ENCODE measurements at places on chromosomes 12 and 14.

DNA sequence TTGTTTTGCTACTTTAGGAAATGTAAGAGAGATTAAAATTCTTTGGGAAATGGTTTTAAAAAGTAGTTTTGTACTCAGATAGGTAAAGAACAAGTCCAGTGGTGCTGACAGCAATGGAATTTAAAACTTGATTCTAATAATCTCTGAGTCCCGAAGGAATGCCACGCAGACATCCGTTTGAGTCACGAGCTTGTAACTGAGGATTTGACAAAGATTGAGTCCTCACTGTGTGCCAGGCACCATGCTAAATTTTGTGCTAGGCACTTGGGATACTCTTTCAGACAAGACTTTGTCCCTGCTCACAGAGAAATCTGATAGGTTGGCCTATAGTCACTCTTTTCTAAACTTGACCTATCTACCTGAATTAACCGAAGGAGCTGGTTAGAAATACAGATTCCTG is 12.7 kb downstream of the FLRT2 start:
- no peak for DNase-seq

- DNase-seq, result no peak
Observed at GRCh38 chr12:95085612-95086011, 12.2 kb upstream of the NR2C1 start.

- DNase-seq, result no peak
Observed at GRCh38 chr14:50529288-50530179, 2.8 kb downstream of the MAP4K5 start.

GRCh38 chr14:51202914-51203665 is 37.0 kb upstream of the TMX1 start:
- no peak for DNase-seq

DNA sequence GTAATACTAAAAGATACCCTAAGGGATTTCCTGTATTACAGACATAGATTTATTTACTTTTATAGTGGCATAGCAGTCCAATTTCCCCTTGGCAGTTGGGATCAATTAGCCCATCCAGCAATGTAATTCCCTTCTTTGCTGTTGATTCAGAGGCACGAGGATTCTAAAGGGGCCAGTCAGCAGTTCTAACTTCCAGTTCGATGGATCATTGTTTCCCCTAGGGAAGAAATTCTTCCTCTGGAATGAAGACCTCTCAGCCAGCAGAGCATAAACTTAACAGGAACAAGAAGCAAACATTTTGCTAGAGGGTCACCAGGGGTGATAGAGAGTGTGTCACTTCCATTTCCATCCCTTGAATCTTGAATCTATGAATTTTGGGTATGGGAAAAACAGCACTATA is 395.7 kb upstream of the NOVA1 start:
- no peak for DNase-seq

DNA sequence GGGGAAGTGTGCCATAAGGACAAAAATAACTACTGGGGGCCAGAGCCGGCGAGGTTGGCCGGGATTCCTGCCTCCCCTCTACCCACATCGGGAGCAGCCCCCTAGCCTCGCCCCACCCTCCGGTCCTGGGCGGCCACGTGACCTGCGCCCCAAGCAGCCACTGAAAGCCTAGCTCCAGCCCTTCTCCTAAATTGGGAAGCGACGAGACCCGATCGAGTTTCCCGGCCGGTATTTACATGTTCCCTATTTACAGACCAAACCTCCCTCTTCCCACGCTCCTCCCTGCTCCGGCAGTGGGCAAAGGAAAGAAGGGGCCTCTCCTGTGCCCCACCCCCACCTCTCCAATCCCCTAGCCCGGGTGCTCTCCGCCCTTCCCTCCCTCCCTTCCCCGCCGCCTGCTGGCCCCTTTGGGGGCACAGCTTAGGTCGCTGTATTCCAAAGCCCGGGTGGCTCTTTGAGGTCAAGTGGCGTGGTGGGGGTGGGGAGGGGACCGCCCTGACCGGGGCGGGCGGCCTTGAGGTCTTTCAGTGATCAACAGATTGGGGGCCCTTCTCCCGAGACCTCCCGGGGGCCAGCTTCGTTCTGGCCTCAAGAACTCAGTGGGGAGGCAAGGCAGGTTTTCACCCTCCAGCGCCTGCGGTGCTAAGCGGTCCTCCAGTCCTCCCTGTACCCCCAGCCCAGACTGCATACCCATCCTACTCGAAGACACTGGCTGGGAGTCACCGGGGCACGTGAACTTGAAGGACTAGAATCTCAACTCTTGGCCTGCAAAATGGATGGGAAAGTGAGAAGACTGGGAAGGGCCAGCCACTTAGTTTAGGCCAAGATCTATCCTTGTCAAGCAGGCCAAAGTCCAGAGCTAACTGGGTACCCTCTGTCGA is 6.3 kb upstream of the CTDSP2 start:
- DNase-seq, result no peak

GRCh38 chr12:69397978-69398377 is 38.4 kb downstream of the YEATS4 start:
- no peak for DNase-seq

DNA sequence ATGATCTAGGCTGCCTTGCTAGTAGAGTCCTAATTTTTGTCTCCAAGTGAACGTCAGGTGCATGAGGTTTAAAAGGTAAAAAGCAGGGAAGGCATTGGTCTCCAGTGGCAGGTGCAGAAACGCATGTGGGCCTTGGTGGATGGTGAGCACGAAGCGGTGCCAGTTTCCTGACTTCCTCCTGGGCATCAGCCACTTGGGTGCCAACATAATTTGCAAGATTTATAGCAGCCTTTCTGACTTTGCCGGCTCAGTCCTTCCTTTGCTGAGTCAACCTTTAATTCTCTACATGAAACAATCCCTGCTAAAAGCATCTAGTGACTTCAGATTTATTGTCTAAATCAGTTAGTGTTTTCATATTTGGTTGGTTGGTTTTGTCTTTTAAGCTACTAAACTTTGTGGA is 355.7 kb upstream of the TMEM132C start:
- no peak for DNase-seq

GRCh38 chr14:87001333-87001732 is 991.6 kb downstream of the GALC start:
- no peak for DNase-seq

- DNase-seq, result no peak
Observed at GRCh38 chr12:27151479-27151878, 69.1 kb upstream of the C12orf71 start.

- no peak for DNase-seq
Observed at GRCh38 chr14:23248601-23249000, 10.9 kb downstream of the RNF212B start.

DNA sequence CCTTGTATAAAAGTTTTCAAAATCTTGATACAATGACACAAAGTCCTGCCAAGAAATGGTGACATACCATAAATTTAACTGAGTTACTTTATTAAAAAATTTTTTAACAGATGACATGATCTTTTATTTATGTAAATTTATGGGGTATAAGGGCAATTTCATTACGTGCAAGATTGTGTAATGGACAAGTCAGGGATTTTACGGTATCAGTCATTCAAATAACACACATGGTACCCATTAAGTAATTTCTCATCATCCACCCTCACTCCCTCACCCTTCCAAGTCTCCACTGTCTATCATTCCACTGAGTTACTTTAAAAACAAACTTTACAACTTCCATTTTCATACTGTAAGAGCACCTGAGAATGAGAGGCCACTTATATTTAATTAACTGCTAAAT is 37.4 kb downstream of the SPTLC2 start:
- no peak for DNase-seq
